ENCODE measurements at places on chromosomes 16 and 17. TPM values are rescaled to one million over a fixed set of nuclear protein-coding genes. Genes with fewer than 3 reads are reported as not detected.

The PPP1R27 gene
- not detected for polyA plus RNA-seq

The CHST5 gene
- not detected for polyA plus RNA-seq

The TBC1D28 gene
- not detected for polyA plus RNA-seq

The KCTD19 gene
- polyA plus RNA-seq: not detected

The TENT4B gene
- 3.5 TPM for polyA plus RNA-seq

The WNK4 gene
- not detected for polyA plus RNA-seq

The SLX4 gene
- 0.83 TPM for polyA plus RNA-seq

The CTRB1 gene
- not detected for polyA plus RNA-seq

The C17orf78 gene
- not detected for polyA plus RNA-seq

The CORO6 gene
- 0.15 TPM for polyA plus RNA-seq

The APOBR gene
- 0.72 TPM for polyA plus RNA-seq

The RAB11FIP4 gene
- 23.2 TPM for polyA plus RNA-seq

The EMC6 gene
- polyA plus RNA-seq: 112 TPM

The CD300H gene
- not detected for polyA plus RNA-seq

The BAHCC1 gene
- polyA plus RNA-seq: not detected

The PABPN1L gene
- not detected for polyA plus RNA-seq

The NEUROD2 gene
- not detected for polyA plus RNA-seq

The TVP23A gene
- not detected for polyA plus RNA-seq

The OTOP2 gene
- polyA plus RNA-seq: not detected

The AOC2 gene
- polyA plus RNA-seq: 0.17 TPM

The TMEM107 gene
- 30.3 TPM for polyA plus RNA-seq

The NPB gene
- 0.10 TPM for polyA plus RNA-seq

The KRT14 gene
- polyA plus RNA-seq: not detected

The C17orf107 gene
- polyA plus RNA-seq: 1.1 TPM

The LHX1 gene
- 0.05 TPM for polyA plus RNA-seq

The TERB1 gene
- polyA plus RNA-seq: not detected

The ADORA2B gene
- polyA plus RNA-seq: 0.39 TPM

The PGS1 gene
- polyA plus RNA-seq: 30.7 TPM

The BCAR1 gene
- polyA plus RNA-seq: not detected

The KCNJ12 gene
- not detected for polyA plus RNA-seq

The SNAI3 gene
- polyA plus RNA-seq: 16.1 TPM

The TBX21 gene
- 8.5 TPM for polyA plus RNA-seq

The CLN3 gene
- polyA plus RNA-seq: 39.3 TPM

The SPATA22 gene
- polyA plus RNA-seq: not detected

The VAC14 gene
- polyA plus RNA-seq: 27.0 TPM

The DDX42 gene
- polyA plus RNA-seq: 8.3 TPM

The KRTAP1-5 gene
- polyA plus RNA-seq: not detected

The NPIPB12 gene
- 1.6 TPM for polyA plus RNA-seq

The BIRC5 gene
- polyA plus RNA-seq: 2.8 TPM

The HSD17B2 gene
- 0.06 TPM for polyA plus RNA-seq

The KRTAP2-1 gene
- polyA plus RNA-seq: not detected

The PIMREG gene
- polyA plus RNA-seq: 0.31 TPM

The MFAP4 gene
- not detected for polyA plus RNA-seq

The PRCD gene
- polyA plus RNA-seq: not detected

The HOXB6 gene
- polyA plus RNA-seq: not detected

The CCL17 gene
- polyA plus RNA-seq: not detected

The C16orf74 gene
- polyA plus RNA-seq: 23.9 TPM

The HS3ST2 gene
- not detected for polyA plus RNA-seq
